A549 treated with ZK216348 at 1 μM for 4 hours (cell line): ENCODE measurements at places on chromosomes 4 and X. TPM values are rescaled to one million over a fixed set of nuclear protein-coding genes. Genes with fewer than 3 reads are reported as not detected.

The AMER1 gene
- 2.1 to 3.3 TPM (median 2.6 TPM) in 5 replicates for total RNA-seq

The EDA gene
- 0.35 to 0.84 TPM (median 0.49 TPM) in 5 replicates for total RNA-seq

The FAM156A gene
- total RNA-seq = 12.0 to 23.8 TPM (median 14.8 TPM) in 5 replicates

The TLR7 gene
- total RNA-seq = not detected in 5 replicates

The EFHC2 gene
- total RNA-seq = 0.14 to 0.67 TPM (median 0.23 TPM) in 4 of 5 replicates, not detected in the other

The POLA1 gene
- total RNA-seq = 10.9 to 13.9 TPM (median 11.9 TPM) in 5 replicates

The SEC24B gene
- 14.2 to 22.9 TPM (median 18.0 TPM) in 5 replicates for total RNA-seq
